ENCODE measurements at places on chromosomes 3 and 15. TPM values are rescaled to one million over a fixed set of nuclear protein-coding genes. Genes with fewer than 3 reads are reported as not detected.

Gene PLA2G4D
- total RNA-seq = not detected

Gene NPAP1
- not detected for total RNA-seq

Gene GOLGA8S
- total RNA-seq = under 0.01 TPM

Gene GABRB3
- 2.2 TPM for total RNA-seq

Gene VIPR1
- not detected for total RNA-seq

Gene TGM4
- total RNA-seq = not detected

Gene DAPK2
- 8.2 TPM for total RNA-seq

Gene MORF4L1
- 366 TPM for total RNA-seq

Gene CLSTN2
- 7.3 TPM for total RNA-seq

Gene GRK7
- not detected for total RNA-seq

Gene CSNK1G1
- 37.6 TPM for total RNA-seq

Gene SNUPN
- total RNA-seq = 28.1 TPM

Gene BUB1B
- 19.9 TPM for total RNA-seq

Gene COPG1
- total RNA-seq = 402 TPM

Gene XYLB
- total RNA-seq = 4.8 TPM

Gene GPR156
- total RNA-seq = 0.43 TPM

Gene LACTB
- 63.5 TPM for total RNA-seq

Gene GOLGA8T
- total RNA-seq = under 0.01 TPM

Gene TM6SF1
- total RNA-seq = 1.7 TPM

Gene FBXO40
- total RNA-seq = not detected

Gene PAQR5
- total RNA-seq = 0.97 TPM

Gene LRTM1
- total RNA-seq = not detected

Gene LXN
- total RNA-seq = 50.9 TPM

Gene IL17RB
- total RNA-seq = 0.32 TPM

Gene ERICH6
- total RNA-seq = 0.43 TPM

Gene CYP11A1
- 0.64 TPM for total RNA-seq

Gene SLCO3A1
- total RNA-seq = 8.6 TPM

Gene TM4SF1
- 52.2 TPM for total RNA-seq

Gene CPN2
- total RNA-seq = not detected

Gene GPR27
- not detected for total RNA-seq

Gene IQCF6
- total RNA-seq = not detected

Gene MUSTN1
- not detected for total RNA-seq

All from fibroblast of villous mesenchyme (primary cell).